ENCODE measurements at places on chromosomes 13 and 19.

DNA sequence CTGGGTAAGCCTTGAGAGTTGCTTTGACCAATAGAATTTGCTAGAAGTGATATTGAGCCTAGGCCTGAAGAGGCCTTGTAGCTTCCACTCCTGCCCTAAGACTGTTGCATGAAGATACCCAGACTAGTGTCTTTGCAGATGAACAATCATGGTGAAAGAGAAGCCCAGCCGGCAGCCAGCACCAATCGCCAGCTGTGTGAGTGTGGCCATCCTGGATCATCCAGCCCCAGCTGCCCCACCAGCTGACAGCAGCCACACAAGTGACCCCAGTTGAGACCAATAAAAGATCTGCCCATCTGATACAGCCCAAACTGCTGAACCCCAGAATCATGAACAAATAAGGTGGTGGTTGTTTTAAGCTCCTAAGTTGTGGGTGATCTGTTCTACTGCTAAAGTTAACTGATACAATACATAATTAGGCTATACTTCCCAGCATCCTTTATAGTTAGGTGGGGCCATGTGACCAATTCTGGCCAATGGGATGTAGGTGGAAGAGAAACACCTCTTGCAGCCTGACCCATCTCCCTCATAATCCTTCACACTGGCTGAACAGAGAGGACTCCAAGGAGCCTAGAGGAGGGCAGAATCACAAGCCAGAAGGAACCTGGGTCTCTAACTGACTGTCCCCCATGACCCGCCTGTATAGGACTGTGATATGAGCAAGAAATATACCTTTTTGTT, 9.4 kb upstream of the ZNF428 start:
- DNase-seq, result no peak

DNA sequence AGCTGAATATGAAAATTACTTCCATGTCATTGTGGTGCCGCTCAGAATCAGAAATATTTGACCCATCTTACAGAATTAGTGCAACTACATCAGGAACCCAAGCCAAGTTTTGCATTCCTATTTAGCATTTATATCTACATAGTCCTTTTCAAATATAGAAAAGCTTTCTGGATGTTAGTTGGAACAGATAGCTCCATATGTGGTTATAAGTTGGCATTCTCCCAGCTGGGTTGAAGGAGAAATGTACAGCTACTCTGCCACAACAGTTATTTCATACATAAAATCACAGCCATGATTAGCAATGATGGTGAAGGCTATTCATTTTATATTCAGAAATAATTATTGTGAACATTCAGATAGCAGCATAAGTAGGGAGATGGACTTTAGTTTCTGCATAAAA, 28.2 kb downstream of the HPN start:
- DNase-seq, result no peak

GRCh38 chr19:49997709-49998108, 27.5 kb downstream of the VRK3 start:
- no peak for DNase-seq

GRCh38 chr13:91184244-91184926, 163.1 kb upstream of the MIR17HG start:
- no peak for DNase-seq

DNA sequence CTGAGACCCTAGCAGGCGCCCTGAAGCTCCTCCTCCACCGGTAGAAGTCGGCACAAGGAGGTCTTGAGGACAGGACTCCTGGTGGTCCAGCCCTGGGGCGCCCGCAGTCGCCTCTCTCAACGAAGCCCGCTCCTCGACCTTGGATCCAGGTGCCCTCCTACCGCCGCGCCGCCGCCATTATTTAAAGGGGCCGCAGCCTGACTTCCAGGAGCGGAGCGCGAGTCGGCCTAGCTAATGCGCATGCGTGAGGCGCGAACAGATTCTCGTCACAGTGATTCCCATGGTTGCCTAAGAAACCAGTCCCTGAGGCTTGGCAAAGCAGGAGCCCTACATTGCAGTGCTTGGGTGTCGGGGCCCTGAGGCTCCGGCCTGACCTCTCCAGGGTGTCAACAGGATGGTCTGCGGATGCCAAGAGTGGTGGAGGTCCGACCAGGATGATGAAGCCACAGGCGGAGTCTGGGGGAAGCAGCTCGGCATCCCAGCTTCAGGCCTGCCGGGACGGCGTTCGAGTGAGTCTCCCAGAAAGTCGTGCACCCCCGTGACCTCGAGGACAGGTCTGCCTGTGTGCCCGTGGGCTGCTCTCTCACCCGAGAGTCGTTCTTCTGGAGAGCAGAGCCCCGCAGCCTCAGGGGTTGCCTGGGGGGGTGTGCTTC, 66.0 kb upstream of the ZNF420 start:
- no peak for DNase-seq

- no peak for DNase-seq
These were observed 121.0 kb downstream of the KLF5 start for GRCh38 chr13:73179650-73180274.

DNA sequence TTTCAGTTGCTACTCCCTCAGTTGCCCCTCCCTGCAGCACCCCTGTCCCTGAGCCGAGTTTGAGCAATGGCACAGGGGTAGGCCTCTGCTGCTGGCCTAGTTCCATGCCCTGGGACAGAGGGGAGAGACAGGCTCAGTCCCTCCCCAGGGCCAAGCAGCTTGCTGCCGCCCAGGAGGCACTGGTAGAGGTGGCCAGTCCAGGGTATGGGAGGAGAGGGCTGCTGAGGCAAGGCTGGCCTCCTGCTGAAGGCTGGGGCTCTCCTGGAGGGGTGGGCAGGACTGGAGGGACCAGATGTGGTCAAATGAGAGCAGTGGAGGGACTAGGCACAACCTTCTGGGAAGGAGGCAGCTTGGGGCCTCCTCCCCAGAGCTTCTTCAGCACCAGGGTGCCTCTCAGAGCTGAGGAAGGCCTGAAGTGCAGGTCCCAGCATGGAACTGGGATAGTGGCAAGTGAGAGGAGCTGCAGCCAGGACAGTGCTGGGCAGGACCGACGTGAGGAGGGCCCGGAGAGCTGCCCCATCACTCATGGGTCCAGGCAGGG, 29.8 kb upstream of the VSTM2B start:
- DNase-seq, result no peak

DNA sequence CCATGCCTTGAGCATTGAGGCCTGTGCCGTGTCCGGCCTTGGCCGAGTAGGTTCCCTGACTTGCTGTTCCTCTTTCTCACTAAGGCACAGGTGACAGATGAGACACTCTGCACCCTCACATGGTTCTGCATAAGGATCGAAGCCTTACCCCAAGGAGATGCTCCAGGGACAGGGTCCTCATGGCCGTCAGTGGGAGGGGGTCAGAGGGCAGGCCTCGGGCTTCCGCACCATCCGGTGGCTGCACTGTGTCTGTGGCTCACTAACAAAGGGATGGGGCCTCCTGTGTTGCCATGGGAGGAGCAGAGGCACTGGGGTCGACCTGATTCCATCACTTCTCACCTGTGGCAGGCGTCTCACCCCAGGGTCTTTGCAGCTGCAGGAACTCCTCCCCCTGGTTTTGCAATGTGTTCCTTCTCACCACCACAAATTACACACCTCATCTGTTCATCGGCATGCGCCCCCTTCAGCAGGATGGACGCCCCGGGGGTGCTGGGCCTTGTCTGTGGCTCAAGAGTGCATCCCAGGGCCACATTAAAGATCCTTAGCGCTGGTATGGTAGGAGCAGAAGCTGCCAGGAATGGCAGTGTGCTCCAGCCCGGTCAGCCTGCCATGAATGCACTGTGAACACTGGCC, 113.3 kb upstream of the SOX1 start:
- DNase-seq, result no peak

GRCh38 chr13:50244355-50244712, 229.1 kb downstream of the KCNRG start:
- no peak for DNase-seq

GRCh38 chr19:45879055-45879454, 6.9 kb downstream of the IRF2BP1 start:
- no peak for DNase-seq

DNA sequence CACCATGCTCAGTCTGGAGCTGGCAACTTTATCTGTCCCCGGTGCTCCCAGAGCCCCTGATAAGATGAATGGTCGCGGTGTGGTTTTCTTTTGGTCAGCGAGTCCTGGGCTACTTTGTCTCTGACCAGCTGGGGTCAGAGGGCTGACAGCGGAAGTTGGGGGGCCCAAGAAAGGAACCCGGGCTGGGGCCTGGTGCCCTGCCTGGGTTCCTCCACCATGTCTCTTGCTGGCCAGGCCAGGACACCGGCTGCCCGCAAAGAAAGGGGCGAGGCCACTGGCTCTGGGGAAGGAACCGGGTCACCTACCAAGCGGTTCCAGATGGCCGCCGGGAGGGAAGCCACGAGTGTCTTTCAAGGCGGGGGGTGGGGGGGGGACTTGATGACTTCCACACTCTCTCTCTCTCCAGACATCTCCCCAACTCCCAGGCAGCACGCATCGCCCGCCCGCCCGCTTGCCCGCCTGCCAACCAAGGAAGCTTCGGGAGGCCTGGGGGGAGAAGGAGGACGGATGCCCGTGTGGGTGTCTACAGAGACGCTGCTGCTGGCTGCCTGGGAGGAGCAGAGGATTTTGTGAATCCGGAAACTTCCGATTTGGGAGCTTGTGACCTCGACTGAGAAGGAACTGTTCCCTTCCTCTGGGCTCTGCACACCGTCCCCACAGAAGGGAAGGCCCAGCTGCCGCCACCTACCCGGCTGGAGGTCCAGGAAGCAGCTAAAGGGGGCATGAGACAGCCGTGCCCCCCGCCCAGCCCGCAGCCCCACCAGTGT, 1.1 kb downstream of the PIP5K1C start:
- DNase-seq, result no peak

- DNase-seq, result no peak
These were observed 27.2 kb downstream of the ADPRHL1 start for GRCh38 chr13:113425941-113426590.

GRCh38 chr13:67353941-67354340, 123.8 kb upstream of the PCDH9 start:
- no peak for DNase-seq

DNA sequence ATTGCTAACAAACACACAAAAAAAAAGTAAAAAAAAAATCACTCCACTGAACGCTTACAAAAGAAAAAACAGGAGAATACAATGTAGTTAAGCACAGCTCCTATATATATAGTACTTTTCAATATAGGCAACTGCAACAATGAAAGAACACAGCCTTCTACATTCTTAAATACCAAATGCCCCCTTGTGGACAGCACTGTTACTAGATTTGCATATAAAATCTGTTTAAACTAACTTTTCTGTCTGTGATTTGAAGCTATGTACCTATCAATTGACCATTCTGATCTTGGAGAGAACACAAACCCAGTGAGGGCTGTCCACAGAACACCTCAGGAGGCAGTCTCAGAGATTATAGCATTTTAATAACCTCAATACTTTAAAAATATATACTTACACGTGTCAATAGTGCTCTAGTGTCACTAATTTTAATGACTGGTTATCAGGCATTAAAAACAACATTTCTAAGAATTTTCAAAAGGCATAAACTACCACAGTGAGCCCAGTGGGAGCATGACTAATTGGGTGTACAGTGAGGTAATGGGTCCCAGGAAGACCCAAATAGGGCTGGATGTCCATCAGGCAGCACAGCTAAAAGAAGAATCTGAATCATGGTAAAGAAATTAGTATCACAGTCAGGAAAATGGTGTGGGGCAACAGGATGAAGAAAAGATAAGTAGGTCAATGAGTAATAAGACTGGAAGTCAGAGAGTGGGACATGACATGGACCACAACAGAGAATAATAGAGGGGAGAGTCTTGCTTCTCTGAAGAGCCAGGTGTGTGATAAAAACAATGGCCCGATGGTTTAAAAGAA, 22.2 kb downstream of the CCDC169 start:
- DNase-seq, result no peak

DNA sequence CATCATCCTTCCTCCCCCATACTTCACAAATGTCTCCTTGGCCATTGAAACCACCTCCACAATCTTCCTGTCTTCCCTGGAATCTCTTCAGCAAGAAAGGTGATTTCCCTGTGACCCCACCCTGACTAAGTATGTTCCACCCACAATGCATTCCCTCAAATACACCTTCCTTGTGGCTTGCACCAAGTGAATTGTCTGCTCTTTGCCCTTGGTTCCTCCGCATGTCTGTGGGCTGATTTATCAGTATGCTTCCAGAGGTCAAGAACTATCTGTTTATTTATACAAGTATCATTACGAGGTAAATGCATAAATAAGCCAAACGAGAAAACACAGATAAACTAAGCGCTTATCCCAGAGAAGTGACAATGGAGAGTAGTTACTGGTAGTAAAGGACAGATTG, 45.4 kb upstream of the POMP start:
- DNase-seq, result no peak

DNA sequence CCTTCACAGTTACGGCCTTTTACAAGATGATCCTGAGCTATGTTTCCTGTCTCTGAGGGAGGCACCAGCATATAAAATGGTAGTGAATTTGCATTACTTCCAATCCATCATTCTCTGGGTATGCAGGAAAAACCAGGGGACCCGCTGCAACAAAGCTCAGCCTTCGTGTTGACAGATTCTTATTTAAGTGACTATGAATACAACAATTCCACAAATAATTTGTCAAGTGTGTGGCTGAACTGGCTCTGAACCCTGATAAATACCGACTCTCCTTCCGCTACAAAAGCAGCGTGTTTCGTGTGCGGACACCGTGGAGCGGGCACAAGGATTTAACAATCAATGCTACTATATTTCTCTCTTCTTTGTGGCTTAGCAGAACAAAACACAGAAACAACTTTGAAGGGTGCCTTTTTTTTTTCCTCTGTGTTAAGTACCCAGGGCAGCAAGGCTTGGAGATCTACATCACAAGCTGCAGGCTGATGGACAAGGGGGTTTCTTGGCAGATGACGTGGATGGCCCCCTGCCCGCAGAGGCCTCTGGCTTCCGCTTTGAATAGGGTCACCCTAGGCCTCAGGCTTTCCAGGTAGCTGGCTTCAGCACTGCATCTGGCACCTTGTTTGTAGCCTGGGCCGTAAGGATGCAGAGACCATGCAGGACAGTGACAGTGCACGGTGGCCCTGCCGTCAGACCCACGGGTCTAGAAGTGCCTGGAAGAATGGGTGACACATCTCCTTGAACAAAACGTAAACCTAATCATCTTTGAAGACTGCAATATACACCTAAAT, 280.5 kb upstream of the TSHZ3 start:
- DNase-seq, result no peak

DNA sequence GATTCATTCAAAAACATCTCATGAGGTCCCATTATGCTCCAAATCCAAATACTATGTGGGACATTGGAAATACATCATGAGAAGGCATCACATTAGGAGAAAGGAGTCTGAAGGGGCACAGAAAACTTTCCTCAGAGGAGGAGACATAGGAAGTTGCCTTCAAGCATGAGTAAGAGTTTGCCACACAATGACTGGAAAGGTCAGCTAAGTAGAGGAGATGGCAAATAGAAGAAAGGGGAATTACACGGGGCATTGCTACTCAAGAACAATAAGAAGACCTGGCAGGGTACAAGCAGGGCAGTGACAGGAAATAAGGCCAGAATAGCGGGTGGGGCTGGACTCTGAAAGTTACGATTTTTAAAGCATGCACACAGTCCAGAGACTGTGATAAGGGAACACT, 231.6 kb downstream of the SPRY2 start:
- no peak for DNase-seq
